Stimulated activated CD4-positive, alpha-beta T cell treated with anti-CD3 and anti-CD28 coated beads, Interleukin-15, amount 100 ng/mL, for 1 hour (primary cell): ENCODE measurements at places on chromosomes 16 and 17.

DNA sequence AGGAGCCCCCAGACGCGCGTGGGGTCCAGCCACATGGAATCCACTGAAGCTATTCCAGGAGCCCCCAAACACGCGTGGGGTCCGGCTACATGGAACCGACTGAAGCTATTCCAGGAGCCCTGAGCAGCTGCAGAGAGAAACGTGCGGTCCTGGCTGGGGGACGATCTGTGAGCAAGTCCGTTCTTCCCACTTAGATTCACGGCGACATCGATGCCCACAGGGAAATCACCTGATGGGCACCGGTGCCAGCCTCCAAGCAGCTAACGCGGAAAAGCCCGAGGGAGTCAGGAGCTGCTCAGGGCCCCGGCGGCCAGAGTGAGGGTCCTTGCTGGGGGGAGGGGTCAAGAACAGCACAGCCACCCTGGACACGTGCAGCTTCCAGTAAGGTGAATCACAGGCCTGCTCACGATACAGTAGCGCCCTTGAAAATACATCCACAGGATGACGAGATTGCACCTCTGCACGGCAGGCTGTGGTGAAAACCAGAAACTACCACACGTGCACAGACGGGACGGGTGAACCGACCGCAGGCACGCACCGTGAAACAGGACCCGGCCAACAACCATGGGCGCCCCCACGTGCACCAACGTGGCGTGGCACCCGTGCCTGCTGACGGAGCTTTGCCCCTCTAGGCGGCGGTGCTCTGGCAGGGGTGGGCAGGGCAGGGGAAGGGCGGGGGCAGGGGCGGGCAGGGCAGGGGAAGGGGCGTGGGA is 77.7 kb upstream of the GNG13 start:
- peak; percentile 9 for DNase-seq

DNA sequence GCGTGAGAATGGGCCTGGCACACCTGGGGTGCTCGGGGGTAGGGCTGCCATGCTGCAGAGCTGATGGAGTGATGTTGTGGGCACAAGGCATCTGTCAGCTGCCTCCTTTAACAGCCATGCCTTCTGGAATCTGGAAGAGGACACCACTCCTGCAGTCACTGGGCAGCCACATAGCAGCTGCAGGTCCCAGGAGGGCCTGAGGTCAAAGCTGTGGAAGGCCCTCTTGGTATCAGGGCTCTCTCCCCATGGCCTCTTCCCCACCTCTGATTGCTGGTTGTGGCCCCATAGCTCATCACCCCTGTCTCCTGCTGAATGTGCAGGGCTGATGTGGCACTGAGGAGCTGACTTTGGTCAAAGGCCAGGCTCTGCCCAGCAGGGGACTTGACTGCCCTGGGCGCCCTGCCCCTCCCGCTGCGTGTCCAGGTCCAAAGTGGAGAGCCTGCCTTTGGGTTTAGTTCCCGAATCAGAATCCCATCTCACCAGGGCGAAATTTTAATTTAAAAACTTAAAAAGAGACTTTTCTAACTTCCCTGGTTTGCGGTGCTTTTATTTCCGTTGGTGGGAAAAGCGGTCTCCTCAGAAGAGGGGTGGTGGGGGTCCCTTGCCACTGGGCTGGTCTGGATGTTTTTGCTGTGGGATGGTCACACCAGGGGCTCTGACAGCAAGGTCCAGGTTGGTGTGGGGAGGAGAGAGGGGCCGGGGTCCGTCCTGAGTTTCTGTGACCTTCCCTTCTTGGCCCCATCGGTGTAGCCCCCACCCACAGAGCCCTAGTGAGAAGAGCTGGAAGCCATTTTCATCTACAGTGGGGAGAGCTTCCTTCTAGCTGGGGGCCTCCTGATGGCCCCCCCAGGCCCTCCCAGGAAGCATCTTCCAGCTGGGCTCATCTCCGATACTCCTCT is 5.9 kb downstream of the UBALD2 start:
- no peak for DNase-seq

- no peak for DNase-seq
Measured at GRCh38 chr17:61662741-61663140, 71.7 kb upstream of the NACA2 start.

- DNase-seq: no peak
Measured at GRCh38 chr17:27811961-27812360, 11.6 kb upstream of the NOS2 start.

- no peak for DNase-seq
Measured at GRCh38 chr17:64103391-64104364, 26.3 kb downstream of the ERN1 start.

DNA sequence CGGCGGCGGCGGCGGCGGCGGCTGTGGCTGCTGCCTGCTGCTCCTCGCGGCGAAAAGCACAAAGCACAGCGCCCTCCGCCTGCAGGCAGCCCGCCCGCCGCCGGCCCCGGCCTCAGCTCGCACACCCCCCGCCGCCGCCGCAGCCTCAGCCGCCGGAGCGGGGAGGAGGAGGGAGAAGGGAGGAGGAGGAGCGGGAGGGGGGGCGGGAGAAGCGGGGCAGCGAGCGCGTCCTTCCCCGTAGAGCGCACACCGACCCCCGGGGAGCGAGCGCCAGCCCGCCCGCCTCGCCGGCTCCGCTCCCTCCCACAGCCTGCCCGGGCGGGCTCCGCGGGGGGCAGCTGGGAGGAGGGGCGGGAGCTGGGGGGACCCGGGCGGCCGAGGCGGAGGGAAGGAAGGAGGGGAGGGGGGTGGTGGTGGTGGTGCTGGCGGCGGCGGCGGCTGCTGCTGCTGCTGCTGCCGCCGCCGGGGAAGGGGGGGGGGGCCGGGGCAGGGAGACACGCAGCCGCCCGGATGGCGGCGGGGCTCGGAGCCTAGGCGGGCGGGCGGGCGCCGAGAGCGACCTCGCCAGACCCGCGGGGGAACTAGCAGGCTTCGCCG is at the start of gene UBTF:
Gene UBTF (minus strand): TSS at position 60 of the 597 bp plus-strand sequence. CDS start 1,446 bp downstream, outside the sequence.
- peak; percentile 58 for DNase-seq

DNA sequence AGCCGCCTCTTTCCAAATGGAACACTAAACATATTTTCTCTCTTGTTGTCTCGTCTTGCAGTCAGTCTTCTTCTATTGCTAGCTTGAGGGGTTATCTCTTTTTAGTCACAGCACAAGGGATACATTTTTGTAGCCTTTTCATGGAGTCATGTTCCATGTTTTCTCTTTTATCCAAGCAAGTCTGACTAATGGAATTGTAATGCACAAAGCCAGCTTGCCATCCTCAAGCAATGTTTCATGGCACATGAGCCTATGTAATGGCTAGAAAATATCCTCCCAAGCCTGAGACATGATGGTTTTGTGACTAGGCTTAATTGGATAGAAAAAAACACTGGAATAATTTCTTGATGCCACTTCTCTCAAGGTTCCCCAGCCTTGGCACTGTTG is 414.6 kb upstream of the GOT2 start:
- no peak for DNase-seq

GRCh38 chr16:58025351-58026138 is at the start of gene MMP15:
Gene MMP15, plus strand, starts transcription at chr16:58025754. Its CDS starts 597 bp downstream, at chr16:58026351.
- peak; percentile 28 for DNase-seq

GRCh38 chr16:48555597-48556242 is 54.3 kb downstream of the N4BP1 start:
- DNase-seq: no peak

GRCh38 chr17:69762359-69762758 is 312.7 kb upstream of the KCNJ16 start:
- no peak for DNase-seq

- DNase-seq: no peak
Measured at GRCh38 chr17:6066183-6066948, 3.8 kb upstream of the WSCD1 start.

DNA sequence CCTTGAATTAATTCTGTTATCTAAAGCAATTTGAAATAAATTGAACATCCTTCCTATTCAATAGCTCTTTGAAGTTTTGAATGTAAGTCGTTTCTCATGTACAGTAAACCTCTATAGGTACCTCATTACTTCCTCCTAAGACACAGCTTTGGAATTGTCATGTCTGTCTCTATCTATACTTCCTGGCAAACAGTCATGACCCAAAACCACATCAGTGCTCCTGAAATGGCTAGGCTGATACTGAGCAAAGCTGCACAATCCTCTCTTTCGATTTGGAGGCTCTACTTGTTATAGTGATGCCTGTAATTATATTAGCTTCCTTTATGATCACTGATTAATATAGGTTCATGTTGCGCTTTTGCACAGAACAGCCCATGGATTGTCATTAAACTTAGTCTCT is 110.1 kb downstream of the ADAMTS18 start:
- DNase-seq: no peak

DNA sequence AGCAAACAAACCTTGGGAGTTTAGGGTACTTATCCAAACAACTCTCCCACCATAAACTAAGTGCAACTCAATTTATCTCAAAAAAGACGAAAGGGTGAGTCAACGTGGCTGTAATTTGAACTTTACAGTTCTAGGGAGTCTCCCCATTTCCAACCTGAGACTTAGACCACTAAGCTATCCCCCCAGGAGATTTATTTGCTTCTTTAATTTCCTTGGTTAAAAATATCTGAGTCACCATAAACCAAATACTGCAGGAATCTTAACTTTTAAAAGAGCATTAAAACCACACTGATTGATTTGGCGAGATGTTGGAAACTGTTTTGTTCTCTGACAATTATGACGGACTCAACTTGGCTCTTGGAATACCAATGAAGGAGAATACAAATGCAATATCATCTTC is 299.3 kb upstream of the SOX9 start:
- no peak for DNase-seq

GRCh38 chr17:57911834-57912673 is 43.2 kb downstream of the CUEDC1 start:
- no peak for DNase-seq

- DNase-seq: no peak
Measured at GRCh38 chr17:2054262-2054511, 716 bp upstream of the HIC1 start.

DNA sequence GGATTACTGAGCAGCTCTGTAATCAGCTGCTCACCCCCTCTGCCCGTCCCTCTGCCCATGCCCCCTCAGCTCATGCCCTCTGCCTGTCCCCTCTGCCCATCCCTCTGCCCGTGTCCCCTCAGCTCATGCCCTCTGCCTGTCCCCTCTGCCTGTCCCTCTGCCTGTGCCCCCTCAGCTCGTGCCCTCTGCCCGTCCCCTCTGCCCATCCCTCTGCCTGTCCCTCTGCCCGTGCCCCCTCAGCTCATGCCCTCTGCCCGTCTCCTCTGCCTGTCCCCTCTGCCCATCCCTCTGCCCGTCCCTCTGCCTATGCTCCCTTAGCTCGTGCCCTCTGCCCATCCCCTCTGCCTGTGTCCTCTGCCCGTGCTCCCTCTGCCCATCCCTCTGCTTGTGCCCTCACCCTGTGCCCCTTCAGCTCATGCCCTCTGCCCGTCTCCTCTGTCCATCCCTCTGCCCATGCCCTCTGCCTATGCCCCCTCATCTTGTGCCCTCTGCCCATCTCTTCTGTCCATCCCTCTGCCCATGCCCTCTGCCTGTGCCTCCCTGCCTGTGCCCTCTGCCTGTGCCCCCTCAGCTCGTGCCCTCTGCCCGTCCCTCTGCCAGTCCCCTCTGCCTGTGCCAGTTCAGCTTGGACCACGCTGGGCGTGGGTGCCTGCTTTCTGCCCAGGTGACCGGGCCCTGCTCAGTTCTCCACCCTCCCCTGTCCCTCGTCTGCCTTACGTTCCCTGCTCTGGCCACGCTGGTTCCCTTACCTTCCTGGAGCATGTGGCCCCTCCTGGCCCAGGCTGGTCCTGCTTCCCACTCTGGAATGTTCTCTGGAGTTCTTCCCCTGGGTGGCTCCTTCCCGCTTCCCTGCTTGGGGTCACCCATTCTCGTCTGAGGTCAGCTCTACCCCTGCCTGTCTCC is 97.6 kb downstream of the NPIPB11 start:
- DNase-seq: no peak

GRCh38 chr17:49647256-49647585 is 30.7 kb downstream of the SPOP start:
- no peak for DNase-seq

DNA sequence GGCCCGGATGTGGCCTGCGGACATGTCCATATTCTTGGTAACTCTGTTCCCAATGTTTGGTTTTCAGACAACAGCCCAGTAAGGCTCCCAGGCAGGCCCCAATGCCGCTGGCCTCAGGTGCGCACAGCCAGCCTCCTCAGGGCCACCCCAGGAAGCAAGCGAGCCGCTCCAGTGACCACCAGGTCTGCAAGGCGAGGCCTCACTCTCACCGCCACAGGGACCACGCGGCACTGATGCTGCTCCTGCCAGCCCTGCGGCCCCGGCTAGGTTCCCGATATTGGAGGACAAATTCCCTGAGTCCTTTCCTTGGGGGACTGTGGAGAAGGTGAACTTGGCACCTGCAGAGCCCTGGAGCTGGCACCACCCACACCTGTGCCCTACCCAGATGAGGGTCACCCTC is 19.0 kb downstream of the PDIA2 start:
- DNase-seq: no peak

- no peak for DNase-seq
Measured at GRCh38 chr16:70749006-70749678, 51.8 kb downstream of the VAC14 start.

- DNase-seq: no peak
Measured at GRCh38 chr17:77875051-77875780, 83.3 kb upstream of the TNRC6C start.

GRCh38 chr17:78394209-78394608 is 15.8 kb downstream of the PGS1 start:
- no peak for DNase-seq

DNA sequence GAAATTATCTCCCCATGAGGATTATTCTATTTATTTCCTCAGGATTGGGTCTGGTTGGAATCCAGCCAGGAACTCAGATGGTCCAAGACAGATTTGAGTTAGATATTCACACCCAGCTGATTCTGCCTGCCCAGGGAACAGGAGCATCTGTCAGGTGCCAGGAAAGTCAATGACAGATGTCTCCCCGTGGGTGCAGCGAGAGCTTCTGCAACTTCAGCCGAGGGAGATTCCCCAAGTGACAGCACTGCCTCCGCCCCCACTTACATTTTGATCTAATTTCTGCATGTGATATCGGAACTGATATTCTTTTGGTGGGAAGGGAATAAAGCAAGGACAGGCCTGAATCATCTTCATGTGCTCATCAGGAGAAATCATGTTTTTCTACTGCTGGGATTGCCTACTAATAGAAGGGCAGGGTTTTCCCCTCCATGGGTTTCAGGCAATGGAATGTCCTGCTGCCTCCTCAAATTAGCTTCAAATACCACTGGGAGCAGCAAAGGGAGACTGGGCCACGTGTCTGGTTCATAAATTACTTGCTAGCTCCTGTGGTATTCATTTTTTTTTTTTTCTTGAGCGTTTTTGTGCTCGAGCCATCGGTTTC is 15.7 kb upstream of the DHX8 start:
- DNase-seq: no peak

DNA sequence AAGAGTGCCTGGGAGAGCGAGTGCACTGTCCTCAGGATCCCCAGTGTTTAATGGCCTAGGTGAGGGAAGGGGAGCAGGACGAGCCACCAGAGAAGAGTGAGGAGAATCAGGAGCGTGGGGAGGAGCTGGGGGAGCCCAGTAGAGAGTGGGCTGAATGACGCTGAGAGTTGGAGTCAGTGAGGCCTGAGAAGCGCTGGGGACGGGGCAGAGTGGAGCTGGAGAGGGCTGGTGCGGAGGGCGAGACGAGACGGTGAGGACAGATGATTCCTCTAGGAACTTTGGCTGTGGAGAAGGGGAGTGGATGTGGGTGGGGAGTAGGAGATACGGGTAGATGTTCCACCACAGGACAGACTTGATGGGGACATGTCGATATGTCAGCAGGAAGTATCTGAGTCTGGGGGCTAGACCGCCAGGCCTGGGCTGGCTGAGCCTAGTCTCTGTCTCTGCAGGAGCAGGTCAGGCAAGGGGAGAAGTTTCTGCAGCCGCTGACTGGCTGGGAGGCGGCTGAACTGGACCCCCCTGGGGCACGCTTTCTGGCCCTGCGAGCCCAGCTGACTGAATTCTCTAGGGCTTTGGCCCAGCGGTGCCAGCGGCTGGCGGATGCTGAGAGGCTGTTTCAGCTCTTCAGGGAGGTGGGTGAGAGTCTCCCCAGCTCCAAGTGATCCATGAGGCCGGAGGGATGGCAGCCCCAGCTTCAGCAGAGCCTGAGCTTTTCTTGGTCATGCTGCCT is 4.7 kb downstream of the PLEKHG4 start:
- DNase-seq: no peak
